ENCODE measurements at places on chromosomes 3 and 15.

GRCh38 chr3:62774221-62774620, 101.0 kb downstream of the CADPS start:
- no peak for DNase-seq

DNA sequence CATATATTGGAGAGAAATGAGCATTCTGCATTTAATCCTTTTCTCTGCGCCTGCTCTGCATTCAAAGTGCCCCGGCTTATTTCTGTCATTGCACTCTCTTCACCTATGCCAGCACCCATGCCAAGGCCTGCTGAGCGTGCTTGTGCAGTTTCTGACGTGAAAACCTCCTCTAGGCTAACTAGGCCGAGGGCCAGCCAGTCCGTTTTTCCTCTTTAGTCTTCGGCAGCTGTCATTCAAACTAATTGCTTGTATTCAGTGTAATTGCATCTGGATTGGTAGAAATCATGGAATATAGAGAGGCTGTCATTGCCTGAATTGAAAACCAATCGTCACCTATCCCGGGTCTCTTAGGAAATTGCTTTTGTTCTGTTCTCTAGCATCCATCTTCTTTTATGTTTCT, 94.0 kb downstream of the ARPP21 start:
- DNase-seq: no peak

DNA sequence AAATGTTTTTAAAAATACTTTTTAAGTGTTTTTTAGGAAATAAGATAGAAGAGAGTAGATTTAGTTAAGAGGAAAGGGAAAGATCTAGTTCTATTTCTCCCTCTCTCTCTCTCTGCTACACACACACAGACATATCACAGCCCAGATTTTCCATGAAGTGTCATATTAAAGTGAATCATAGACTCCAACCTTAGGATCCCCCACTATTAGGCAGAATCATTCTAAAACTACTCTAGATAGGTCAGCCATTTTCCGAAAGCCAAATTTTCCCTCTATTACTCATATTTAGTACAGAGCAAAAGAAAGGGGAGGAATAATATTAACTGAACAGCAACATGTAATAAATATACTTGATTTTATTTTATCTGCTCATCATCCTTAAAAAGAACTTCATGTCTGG, 45.1 kb upstream of the RSL24D1 start:
- DNase-seq: no peak

DNA sequence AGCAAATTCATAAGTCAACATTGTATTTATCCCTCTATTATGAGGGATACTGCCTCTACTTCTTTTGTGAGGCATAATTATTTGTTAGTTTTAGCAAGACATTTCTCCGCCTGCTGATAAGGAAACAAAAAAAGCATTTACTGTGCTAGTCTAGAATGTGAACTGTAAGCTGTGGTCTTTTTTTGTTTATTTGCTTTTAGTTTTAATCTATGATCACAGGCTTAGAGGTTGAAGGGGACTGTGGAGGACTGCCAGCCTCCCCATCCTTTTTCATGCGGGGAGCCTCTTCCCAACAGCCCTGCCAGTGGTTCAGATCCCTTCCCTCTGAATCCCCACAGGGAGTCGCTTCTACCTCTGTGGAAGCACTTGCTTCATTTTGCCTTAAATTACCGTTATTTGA, 331.0 kb upstream of the ROPN1 start:
- no peak for DNase-seq

GRCh38 chr3:10217359-10217758, 30.9 kb upstream of the TATDN2 start:
- DNase-seq: no peak

GRCh38 chr15:100383302-100384107, 41.7 kb upstream of the ADAMTS17 start:
- no peak for DNase-seq

DNA sequence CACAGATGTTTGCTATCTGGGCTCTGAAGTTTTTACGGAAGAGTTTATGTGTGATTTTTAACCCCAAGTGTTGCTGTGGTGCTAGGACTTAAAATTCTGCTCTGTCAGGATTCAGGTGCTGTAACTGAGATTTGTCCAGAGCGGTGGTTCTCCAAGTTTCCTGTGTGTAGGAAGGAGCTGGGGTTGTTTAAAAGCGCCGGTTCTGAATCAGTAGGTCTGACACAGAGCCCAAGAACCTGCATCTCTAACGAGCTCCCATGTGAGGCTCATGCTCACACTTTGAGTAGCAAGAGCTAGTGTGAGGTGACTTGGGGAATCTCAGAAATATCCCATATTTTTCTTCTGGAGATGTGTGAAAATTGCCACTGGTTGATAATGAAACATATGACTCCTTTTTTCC, 325.5 kb downstream of the SATB1 start:
- no peak for DNase-seq

DNA sequence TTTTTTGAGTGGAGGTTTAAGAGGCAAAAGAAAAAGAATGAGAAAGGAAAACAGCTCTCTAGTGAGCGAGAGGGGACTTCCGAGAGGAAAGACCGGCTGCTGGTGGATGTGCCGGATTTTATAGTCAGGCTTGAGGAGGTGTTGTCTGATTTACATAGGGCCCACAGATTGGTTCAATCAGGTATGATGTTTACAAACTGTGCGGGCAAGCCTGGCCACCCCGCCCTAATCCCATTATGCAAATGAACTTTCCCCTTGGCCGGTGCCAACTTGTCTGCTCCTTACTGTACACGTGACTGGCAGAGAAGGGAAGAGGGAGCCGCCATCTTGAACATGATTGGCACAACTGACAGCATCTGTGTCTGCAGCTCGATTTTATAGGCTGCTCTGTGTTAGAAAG, 44.7 kb downstream of the FAM43A start:
- no peak for DNase-seq

DNA sequence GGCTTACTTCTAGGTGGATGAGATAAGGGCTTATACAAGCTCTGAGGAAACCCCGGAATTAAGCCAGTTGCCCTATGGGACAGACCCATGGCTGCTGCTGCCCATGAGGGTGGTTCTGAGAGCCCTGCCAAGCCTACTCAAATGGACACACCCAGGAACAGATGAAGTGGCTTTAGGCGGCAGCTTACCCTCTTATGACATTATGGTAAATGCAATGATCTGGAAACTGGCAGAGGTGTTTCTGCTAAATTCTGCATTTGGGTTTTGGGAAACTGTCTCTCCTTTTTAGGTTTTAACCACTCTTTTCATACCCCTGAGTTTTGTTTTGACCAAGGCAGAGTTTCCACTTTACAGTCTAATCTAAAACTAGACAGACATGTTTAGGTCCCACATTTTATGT, 9.0 kb upstream of the ZBED2 start:
- no peak for DNase-seq

GRCh38 chr3:125309476-125309875, 65.6 kb downstream of the ZNF148 start:
- DNase-seq: no peak

DNA sequence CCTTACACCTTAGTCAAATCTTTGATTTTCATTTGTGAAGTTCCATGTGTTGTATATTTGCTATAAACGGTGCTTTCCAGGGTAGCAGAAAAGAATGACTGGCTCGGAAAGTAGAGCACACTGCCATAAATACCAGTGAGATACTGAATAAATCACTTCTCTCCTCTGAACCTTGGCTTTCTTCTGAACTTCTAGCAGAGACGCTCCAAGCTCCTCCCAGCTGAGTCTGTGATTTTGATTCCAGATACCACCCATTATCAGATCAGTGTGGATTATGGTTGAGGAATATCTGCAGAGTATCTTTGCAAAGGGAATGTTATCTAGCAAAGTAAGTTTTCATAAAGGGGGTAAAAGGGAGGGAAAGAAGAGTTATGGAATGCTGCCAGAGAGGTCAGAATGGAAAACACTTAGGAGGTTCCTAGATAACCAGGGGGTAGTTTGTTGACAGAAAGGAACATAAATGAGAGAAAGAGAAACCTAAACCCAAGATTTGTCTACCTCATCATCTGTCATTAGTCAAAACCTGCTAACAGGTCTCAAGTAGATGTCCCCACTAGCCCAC, 98.5 kb upstream of the PSMD6 start:
- DNase-seq: no peak

DNA sequence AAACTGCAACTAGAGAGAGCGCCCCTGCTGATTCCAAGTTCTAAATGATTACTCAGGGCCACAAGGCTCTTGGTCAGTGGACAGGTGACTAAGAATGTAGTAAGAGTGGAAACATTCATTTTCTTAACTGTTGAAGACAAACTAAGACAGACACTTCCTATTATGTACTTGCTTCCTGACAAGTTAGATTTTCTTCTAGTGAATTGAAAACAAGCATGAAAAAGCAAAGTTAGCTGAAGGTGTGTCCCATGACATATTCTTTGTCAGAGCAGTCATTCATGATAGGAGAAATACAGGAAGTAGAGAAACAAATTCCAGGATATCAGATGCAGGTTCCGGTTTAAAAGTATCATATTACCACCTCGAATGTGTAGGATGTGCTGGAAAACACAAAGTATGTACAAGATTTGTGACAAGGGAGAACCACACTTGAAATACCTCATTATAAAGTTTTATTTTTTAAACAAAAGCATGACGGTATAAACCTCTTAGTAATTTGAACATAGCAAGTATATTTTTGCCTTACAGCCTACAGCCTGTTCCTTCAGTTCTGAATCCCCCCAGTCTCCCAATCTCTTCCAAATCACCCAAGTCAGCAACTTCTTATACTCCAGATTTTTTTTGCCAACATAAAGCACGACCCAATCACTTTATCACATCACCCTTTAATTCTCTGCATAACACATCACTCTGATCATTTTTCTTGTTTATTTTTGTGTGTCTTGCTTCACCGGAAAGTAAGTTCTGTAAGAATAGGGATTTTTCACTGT, 6.2 kb downstream of the TSPAN3 start:
- DNase-seq: no peak

- peak; percentile 19 for DNase-seq
These were observed 312.7 kb upstream of the CCDC54 start for GRCh38 chr3:107064405-107065060.

DNA sequence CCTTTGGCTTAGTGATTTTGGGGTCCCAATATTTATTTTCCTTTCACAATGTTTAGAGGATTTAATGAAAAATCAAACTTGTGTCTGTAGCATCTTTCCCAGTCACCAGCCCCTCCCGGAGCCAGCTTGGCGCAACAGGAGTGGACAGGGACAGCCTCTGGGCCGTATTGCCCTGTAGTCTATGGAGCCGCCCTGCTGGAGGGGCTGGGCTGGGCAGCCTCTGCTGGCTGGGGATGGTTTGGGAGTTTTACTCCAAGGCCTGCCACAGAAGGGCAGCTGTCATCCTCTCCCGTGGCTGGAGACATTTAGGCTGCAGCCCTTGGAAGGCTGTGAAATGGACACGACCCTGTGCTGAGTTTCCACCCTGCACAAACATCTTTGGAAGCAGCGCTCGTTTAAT, 89.4 kb upstream of the RGMA start:
- no peak for DNase-seq

DNA sequence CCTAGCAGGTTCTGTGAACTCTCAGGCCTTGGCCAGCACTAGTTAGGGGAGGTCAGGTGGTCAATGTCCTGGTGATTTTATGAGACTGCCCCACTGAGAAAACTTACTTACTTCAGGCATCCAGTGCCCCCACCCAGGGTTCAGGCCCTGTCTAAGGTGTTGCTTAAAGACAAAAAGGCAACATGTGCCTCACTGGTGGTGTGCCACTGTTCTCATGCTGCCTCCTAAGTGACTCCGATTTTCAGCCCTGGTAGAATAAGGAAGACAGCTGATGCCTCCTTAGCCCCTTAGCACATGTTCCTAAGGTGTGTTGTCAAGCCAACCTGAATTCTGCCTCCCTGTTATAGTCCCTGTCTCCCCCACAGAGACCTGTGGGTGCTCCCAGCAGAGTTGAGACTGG, 5.3 kb downstream of the RBM15B start:
- DNase-seq: no peak

- DNase-seq: no peak
These were observed 4.0 kb upstream of the PLAAT1 start for GRCh38 chr3:193237030-193237429.

DNA sequence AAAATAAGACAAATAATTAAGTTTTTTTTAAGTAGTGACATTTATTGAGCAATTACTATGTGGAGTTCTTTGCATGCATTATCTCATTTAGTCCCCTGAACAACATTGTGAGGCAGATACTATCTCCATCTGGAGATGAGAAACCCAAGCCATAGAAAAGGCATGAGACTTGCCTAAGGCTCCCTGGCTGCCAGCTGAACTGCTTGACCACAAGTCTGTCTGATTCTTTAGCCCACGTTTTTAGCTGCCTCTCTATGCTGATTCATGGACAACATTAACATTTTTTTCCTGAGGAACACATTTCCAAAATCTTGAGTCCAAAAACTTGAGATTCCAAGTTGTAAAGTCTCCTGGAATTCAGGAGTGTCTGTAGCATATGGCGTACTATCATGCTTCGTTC, 263.6 kb upstream of the GOLGA6L4 start:
- no peak for DNase-seq

- no peak for DNase-seq
These were observed 13.0 kb upstream of the TMEM115 start for GRCh38 chr3:50372349-50372748.

DNA sequence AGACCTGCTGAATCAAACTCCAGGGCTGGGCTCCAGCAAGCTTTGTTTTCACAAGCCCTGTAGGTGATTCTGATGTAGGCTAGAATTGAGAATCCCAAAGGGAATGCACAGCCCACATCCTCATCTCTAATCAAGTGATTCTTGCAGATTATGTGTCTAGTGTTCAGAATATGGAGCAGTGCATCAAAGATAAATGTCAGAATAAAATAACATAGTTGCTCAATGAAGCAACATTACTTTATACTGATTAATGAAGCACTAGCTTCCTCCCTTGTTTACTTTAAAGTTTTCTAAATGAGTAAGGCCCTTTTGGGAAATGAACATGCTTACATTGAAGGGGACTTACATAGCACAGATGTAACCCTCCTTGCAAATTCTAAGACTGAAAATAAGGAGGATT, 39.2 kb downstream of the NUP210 start:
- no peak for DNase-seq

DNA sequence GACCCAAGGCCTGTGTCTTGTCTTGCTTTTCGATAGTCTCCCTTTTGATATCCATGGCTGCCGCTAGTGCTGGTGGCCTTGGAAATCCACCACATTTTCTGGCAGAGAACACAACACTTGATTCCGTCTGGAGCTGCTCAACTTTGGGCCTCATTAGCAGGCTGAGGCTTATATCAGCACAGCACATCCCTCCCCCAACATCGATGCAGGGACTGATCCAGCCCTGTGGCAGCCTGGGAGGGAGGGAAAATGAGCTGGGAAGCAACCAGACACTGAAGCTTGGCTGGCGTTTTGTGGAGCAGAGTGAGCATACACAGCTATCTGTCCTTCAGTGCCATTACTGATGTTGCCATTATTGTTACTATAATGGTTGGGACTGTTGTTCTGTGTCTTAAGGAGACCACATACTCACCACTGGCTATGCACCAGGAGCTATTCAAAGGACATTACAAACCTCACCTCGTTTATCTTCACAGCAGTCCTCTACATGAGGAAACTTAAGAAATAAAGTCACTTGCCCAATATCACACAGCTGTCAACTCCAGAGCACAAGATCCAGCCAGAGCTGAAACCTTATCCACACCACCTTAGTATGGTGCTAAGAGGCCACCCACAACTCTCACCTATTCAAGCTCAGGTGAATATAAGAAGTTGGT, 102.9 kb downstream of the SUCLG2 start:
- no peak for DNase-seq

All from stimulated activated CD8-positive, alpha-beta memory T cell treated with anti-CD3 and anti-CD28 coated beads, Interleukin-12 subunit alpha, Interleukin-12 subunit beta, amount 100 ng/mL, for 1 hour (primary cell).